Cardiac fibroblast (primary cell): ENCODE measurements at places on chromosomes 1 and 21.

DNA sequence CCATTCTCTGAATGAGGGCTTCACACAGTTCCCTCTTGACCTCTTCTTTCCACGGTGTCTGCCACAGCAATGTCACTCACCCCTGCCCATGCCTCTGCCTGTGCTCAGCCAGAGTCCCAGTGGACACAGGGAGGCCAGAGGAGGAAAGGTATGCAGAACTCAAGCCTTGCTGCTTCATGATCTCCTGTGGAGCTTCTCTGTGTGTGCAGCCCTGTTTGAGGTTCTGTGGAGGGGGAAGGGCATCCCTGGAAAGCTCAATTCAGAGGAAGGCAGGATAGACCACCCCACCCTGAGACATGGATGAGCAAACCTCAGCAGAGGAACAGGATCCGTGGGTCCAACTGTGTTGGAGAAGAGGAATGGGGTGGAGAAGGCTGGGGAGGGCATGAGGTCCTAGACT lies 2.0 kb downstream of the HCN3 start:
- no peak for DNase-seq

DNA sequence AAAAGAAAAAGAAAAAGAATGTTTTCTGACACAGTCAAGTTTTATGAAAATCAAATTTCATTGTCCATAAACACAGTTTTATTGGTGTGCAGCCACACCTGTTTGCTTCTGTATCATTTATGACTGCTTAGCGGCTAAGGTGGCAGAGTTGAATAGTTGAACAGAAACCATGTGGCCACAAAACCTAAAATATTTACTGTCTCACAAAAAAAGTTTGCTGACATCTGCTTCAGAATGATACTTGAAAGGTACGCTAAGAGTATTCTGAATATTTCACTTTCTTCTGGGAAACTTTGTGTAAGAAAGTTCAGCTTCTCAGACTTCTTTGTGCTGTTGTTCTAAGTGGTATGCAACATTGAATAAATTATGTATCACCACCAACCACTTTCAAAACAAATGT lies 6.2 kb downstream of the KCNK1 start:
- no peak for DNase-seq

DNA sequence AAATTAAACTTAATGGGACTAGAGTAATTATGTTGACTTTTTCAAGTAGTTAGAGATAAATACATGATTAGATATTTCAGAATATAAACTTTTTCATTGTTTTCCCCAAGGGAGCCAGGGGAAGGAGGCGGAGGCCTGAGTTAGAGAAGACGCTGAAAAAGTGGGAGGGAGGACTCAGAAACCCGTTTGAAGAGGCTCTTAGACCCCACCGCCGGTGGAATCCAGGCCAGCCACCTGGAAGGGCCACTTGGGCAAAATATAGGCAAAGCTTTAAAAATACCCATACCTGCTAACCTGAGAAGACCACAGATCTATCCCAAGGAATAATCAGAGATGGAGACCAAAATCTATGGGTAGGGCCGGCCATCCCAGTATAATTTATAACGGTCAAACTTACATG lies 242.6 kb downstream of the PTPRU start:
- DNase-seq = no peak

DNA sequence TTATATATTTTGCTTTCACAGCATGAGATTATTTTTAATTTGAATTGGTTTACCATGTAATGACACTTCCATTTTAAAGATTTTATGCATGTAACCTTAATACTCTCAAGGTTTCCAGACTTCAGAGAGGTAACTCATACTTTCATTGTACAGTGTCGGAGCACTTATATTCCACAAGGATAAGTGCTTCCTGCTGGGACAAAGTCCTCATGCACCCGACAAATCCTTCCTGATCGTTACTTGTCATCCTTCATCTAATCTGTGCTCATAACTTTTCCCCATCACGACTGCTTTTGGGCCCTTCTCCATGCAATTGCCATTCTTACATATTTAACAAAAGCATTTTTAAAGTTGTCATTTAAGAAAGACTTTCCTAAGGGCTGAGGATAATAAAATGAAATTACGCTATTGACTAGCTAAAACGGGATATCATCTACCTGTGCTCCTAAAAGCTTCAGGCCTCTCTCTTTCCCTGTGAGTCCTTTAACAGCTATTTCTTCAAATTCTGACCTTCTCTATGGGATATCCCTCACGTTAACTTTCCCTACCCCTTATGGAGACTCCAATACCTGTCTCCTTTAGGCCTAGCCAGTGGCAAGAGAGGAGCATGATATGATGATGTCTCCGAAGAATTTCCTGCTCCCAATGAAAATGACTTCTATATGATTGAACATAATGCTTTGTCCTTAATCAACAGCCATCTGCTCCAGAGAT lies 59.3 kb downstream of the NCAM2 start:
- DNase-seq = no peak

- DNase-seq = no peak
Observed at GRCh38 chr1:55140137-55140536, 75.0 kb downstream of the USP24 start.

- DNase-seq = no peak
Observed at GRCh38 chr1:1085171-1085841, 11.2 kb upstream of the RNF223 start.

DNA sequence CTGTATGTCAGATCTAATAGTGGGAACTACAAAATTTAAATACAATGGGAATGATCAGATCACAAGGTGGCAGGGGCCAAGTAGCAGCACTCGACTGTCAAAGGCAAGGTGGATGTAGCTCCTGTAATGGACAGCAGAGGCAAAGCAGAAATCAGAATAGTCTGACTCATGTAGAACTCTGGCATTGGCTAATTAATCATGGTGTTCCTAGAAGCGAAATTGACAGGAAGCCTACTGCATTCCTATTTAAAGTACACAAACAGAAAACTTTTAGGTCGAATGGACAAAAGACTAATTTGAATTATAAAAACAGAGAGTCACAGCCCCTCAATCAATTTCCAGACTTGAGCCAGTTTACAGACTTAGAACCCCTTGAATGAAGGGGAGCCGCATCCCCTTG lies 17.4 kb upstream of the IL12RB2 start:
- DNase-seq = no peak

- DNase-seq = no peak
Observed at GRCh38 chr1:36359911-36360550, 25.7 kb downstream of the STK40 start.

GRCh38 chr1:160956966-160957365 lies 2.4 kb upstream of the ITLN2 start:
- no peak for DNase-seq

DNA sequence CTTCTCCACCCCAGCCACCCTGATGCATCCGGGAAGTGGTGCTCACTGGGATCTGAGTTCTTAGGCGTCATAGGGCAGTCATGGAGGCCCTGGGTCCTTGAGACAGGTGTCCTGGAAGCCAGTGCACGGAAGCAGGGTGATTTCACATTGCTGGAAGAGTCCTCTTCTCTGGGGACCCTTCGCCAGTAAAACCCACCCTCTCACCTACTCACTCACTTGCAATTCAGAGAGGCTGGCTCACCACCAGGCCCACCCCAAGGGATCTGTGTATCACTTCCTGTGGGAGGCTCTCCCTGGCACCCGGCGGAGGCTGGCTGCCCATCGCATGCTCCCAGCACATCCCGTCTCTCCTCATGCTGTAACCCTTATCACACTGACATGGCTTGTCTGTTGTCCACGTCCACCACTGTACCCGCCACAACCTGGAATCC lies 40.2 kb upstream of the EPS8L3 start:
- DNase-seq = peak; percentile 46

DNA sequence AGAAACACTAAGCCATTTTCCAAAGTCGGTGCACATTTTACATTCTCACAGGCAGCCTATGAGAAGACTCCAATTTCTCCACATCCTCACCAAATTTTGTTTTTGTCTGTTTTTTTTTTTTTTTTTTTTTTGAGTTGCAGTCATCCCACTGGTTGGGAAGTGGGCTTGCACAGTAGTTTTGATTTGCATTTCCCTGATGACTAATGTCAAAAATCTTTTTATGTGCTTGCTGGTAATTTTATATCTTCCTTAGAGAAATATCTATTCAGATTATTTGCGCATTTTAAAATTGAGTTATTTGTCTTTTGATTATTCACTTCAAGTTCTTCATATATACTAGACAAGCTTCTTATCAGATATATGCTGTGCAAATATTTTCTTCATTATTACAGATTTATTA lies 141.5 kb downstream of the USH2A start:
- DNase-seq = no peak

GRCh38 chr1:10604966-10605365 lies 130.2 kb downstream of the PEX14 start:
- DNase-seq = no peak

GRCh38 chr1:160489513-160490261 lies 33.4 kb downstream of the SLAMF6 start:
- DNase-seq = no peak

DNA sequence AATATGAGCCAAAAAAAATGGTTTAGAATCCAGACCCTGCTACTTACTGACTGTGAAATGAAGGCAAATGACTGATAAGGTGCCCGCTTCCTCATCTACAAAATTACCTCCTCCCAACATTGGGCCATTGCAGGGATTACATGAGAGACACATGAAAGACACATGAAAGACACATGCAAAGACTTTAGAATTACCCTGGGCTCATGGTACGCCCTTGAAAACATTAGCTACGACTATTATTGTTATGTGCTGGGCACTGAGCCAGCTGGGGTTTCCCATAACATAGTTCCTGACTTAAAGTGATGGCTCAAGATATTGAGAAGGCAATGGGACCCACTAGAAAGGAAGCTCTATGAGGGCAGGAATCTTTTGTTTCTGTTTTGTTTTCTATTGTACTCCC lies 43.7 kb upstream of the KANK4 start:
- no peak for DNase-seq

DNA sequence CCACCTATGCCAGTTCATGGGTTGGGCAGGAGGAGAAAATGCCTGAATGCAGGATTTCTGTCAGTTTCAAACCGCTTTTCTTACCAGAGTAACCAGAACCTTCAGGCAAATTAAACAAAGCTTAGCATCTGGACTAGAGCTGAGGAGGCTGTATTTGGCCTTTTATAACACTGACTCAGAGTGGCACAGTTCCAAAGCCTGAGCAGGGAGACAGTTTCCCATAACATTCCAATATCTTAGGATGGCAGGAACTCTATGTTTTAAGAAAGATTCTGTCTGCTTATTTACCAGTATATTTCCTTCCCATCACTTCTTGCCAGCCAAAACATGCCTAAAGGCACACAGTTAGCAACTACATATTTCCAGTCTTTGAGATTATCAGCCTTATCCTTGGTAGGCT lies 46.8 kb downstream of the UBR4 start:
- DNase-seq = peak; percentile 81

DNA sequence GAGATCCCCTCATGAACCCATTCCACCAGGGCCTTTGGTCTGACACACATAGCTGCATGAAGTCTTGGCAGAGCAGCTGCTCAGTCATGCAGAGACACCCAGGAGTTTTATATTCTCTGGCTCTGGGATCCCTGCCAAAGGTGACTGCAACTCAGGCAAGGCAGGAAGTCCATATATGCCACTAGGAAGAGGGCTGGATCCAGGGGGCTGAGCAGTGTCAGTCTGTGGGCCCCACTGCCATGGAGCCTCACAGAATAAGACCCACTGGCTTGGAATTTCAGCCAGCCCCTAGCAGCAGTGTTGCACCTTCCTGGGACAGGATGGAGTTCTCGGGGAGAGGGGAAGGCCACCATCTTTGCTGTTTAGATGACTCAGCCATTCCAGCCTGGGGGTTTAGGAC lies 199.7 kb downstream of the TBX15 start:
- DNase-seq = peak; percentile 19

GRCh38 chr1:234921266-234922062 lies 207.2 kb downstream of the TOMM20 start:
- DNase-seq = peak; percentile 63

DNA sequence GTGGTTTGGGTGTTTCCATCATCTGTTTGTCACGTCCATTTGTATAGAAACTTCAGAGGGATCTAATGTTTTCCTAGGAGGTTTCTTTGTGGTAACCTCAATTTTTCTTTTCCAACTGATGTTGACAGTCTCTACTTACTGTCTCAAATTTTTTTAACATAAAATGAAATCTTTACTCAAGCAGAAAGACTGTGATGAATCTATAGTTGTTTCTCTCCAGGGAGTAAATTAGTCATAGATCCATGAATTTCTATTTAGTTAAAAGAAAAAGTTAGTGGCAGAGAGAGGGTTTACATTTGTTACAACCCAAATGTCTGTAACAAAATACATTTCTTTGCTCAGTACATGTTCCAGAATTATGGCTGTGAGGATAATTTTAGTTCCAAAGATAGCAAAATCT lies 161.6 kb downstream of the DISP1 start:
- no peak for DNase-seq

DNA sequence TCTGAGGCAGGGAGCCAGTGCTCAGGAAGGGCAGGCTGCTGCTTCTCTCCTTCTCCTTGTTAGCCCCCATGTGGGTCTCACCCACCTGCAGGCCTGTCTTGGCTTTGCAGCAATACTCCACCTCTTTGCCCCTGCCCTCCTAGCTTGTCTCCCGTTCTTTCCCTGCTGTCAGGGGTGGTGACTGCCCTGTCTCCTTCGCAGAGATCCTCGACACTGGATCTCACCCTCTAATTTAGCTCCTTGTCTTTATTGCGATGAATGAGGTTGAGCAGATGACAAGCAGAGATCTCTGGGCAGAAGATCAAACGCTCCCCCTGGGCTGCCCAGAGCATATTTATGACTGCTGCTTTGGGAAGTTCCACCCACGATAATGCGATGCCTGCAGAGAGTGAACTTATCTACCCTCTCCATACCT lies 199.2 kb downstream of the ROR1 start:
- DNase-seq = no peak

DNA sequence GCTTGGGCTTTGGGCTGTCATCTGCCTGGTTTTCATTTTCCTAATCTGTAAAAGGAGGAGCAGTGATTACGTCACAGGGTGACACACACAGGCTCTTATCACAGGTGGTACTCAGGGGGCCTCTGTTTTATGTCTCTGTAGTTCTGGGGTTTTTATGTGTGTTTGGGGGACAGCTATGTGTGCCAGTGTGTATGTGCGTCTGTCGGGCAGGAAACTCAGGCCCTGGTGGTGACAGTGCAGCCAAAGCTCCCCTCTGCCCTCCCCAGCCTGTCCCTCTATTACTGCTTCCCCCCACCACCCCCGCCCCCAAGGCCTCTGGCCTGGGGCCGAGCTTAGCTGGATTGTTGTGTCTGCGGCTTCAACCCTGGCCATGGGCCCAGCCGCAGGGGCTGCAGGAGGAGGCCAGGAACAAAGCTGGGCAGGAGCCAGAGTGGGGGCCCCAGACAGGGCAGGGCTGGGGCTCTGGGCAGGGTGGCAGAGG lies 13.3 kb downstream of the MFAP2 start:
- DNase-seq = peak; percentile 82
